ENCODE measurements at places on chromosomes 3 and 15. TPM values are rescaled to one million over a fixed set of nuclear protein-coding genes. Genes with fewer than 3 reads are reported as not detected.

- H3K4me1 ChIP-seq = no peaks in the 10 kb centered on the region
- no peak for DNase-seq
- H3K36me3 ChIP-seq = no peaks in the 10 kb centered on the region
These were observed 436 bp upstream of the SLC9A9 start for GRCh38 chr3:143848704-143849103.

- H3K27me3 ChIP-seq = no peaks in the 10 kb centered on the region
- DNase-seq = no peak
- no peaks in the 10 kb centered on the region for H3K36me3 ChIP-seq
- no peak overlapping the region for H3K27ac ChIP-seq
- H3K4me1 ChIP-seq = no peaks in the 10 kb centered on the region
These were observed 276.8 kb downstream of the ULK4 start for GRCh38 chr3:41684797-41685735.

DNA sequence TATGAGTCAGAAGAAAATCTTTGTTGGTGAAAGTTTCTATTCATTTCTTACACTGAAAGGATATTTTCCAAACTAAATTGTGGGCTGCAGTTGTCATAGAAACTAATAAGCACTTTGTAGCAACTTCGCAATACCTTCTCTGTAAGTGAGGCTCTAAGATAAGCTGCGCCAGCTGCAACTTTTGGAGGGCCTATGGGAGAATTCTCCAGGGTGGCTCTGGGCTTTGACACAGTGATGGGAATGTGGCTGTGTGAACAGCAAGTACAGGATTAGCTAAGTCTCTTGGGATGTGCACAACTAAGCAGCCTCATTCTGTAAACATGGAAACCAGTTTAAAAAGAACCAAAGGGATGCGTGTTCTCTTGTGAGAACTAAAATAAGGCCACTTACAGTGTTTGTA is 124.6 kb upstream of the SGO1 start:
- DNase-seq = no peak
- H3K27me3 ChIP-seq = no peaks in the 10 kb centered on the region
- no peak overlapping the region for H3K27ac ChIP-seq
- H3K4me1 ChIP-seq = no peaks in the 10 kb centered on the region
- no peaks in the 10 kb centered on the region for H3K36me3 ChIP-seq

DNA sequence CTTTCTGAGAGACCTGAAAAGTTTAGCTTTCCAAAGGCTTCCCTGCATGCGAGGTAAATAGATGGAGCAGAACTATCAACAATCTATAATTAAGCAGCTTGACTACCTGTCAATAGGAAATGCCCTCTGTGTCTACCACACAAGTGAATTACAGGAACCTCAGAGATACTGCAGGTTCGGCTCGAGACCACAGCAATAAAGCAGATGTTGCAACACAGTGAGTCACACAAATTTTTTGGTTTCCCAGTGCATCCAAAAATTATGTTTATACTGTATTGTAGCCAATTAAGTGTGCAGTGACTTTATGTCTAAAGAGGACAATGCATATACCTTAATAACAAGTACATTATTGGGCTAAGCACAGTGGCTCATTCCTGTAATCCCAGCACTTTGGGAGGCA is 252.0 kb downstream of the UBE2E2 start:
- DNase-seq = no peak
- H3K4me3 ChIP-seq = no peak overlapping the region
- H3K27ac ChIP-seq = no peak overlapping the region

DNA sequence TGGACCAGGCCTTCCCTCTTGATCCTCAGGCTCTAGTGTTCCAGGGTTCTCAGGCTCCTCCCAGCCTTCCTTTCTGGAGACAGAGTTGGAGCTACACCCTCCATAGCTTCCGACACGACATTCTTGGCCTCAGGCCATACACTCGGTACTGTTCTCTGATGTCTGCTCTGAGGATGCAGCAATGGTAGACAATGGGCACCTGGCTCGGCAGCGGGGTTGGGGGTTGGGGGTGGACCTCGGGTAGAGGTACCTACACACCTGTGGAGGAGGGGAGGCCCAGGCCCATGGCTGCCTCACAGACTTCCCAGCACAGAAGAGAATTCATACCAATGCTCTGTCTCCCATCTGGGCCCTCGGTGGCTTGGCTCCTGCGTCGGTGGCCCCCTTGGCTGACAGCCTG is 21.4 kb downstream of the CCDC13 start:
- H3K4me1 ChIP-seq = no peaks in the 10 kb centered on the region
- no peak overlapping the region for H3K27ac ChIP-seq
- H3K27me3 ChIP-seq = no peaks in the 10 kb centered on the region
- no peaks in the 10 kb centered on the region for H3K36me3 ChIP-seq

- H3K4me1 ChIP-seq = peaks cover 17% of the 10 kb centered on the region
- no peak overlapping the region for H3K27ac ChIP-seq
- peak; percentile 54 for DNase-seq
- no peak overlapping the region for H3K4me3 ChIP-seq
These were observed 1.2 kb upstream of the SNAPC5 start for GRCh38 chr15:66498501-66499386.

DNA sequence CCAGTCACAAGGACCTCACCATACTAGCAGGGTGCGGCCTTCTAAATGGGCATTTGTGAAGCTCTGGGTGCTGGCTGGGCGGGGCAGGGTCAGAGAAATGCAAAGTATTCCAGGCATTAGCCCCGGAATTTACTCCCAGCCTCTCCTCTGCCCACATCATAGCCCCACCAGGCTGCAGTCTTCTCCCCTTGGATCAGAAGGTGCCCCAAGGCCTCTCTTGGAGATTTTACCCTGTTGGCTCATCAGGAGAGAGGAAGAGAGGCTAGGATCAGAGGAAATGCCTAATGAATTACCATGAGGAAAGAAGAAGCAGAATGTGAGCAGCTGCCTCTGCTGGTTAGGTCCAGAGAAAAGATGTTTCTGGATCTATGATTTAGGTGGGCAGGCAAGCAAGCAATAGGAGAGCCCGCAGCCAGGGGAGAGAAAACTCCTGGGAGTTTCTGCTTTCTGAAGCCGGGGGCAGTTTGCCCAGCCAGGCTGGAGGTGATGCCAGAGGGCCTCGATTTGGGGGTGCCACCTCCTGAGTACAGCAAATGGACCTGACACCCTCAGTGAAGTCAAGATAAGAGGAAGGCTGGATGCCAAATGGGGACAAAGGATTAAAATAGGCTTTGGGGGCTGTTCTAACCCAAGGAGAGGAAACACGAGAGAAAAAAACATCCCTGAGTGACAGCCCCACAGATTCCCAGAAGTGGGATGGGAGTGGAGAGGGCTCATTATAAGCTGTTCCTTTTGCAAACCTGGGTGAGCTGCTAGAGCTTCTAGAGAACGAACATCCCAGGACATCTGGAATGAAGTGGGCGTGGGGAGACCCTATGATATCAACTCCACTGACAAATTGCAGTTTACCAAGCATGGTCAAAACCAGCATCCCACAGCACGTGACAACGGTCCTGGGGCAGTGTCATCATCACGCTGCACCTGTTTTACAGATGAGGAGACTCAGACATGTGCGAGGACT is 65.4 kb downstream of the BDH1 start:
- no peak overlapping the region for H3K4me3 ChIP-seq
- no peak for DNase-seq
- H3K27me3 ChIP-seq = no peaks in the 10 kb centered on the region
- no peak overlapping the region for H3K27ac ChIP-seq

- no peaks in the 10 kb centered on the region for H3K36me3 ChIP-seq
- peak overlapping the region; percentile 14 for H3K4me3 ChIP-seq
- no peak for DNase-seq
- H3K4me1 ChIP-seq = no peaks in the 10 kb centered on the region
- no peak overlapping the region for H3K27ac ChIP-seq
- H3K27me3 ChIP-seq = no peaks in the 10 kb centered on the region
These were observed 40.0 kb downstream of the USP3 start for GRCh38 chr15:63544258-63545026.

- no peaks in the 10 kb centered on the region for H3K4me1 ChIP-seq
- no peaks in the 10 kb centered on the region for H3K36me3 ChIP-seq
- no peak overlapping the region for H3K4me3 ChIP-seq
- no peaks in the 10 kb centered on the region for H3K27me3 ChIP-seq
- no peak for DNase-seq
These were observed 23.3 kb downstream of the SCG5 start for GRCh38 chr15:32664796-32665195.

- no peaks in the 10 kb centered on the region for H3K27me3 ChIP-seq
- no peak for DNase-seq
- no peak overlapping the region for H3K27ac ChIP-seq
- peaks cover 10% of the 10 kb centered on the region for H3K4me1 ChIP-seq
These were observed 3.2 kb downstream of the DTWD1 start for GRCh38 chr15:49624056-49624455.

DNA sequence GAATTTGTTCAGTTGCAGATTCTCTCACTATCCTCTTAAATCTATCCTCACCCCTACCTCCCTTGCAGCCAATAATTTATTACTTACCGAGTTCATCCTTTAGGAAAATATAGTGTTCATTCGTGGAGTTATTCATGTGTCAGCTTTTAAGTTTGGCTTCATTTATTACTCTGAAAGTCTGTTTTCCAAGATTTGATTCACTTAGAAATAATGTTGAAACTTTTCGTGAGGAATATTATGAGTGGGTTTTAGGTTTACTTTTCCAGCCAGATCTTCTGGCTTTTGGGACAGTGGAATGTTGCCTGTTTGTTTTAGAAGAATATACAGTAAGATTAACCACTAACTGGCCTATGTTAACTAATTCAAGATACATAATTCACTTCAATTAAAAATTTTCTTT is 161.0 kb upstream of the CGNL1 start:
- no peak for DNase-seq
- no peaks in the 10 kb centered on the region for H3K36me3 ChIP-seq
- H3K27me3 ChIP-seq = no peaks in the 10 kb centered on the region

GRCh38 chr3:128462341-128462910 is 4.3 kb downstream of the DNAJB8 start:
- no peaks in the 10 kb centered on the region for H3K4me1 ChIP-seq
- DNase-seq = no peak
- H3K36me3 ChIP-seq = no peaks in the 10 kb centered on the region
- H3K27ac ChIP-seq = no peak overlapping the region
- H3K4me3 ChIP-seq = no peak overlapping the region

- no peaks in the 10 kb centered on the region for H3K4me1 ChIP-seq
- H3K36me3 ChIP-seq = no peaks in the 10 kb centered on the region
- DNase-seq = no peak
- H3K27me3 ChIP-seq = no peaks in the 10 kb centered on the region
- H3K27ac ChIP-seq = no peak overlapping the region
These were observed 11.7 kb downstream of the ARHGEF26 start for GRCh38 chr3:154132777-154133375.

DNA sequence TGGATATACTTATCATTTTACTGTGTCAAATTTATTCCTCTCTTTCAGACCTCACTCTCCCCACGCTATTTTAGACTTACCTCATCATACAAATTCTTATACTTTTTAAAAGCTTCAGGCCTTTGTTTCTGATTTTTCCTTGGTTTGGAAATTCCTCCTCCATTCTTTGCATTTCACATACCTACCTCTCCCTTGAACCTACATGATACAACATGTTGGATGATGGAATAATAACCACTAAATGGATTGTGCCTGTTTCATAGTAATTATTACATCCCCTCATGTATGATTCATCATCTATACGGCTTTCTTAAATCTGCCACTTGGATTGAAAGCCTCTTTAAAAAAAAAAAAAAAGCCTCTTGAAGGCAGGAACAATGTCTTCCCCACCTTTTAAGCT is 24.6 kb downstream of the TRIP4 start:
- no peak for DNase-seq
- H3K4me3 ChIP-seq = no peak overlapping the region
- H3K4me1 ChIP-seq = no peaks in the 10 kb centered on the region
- no peak overlapping the region for H3K27ac ChIP-seq
- no peaks in the 10 kb centered on the region for H3K27me3 ChIP-seq

DNA sequence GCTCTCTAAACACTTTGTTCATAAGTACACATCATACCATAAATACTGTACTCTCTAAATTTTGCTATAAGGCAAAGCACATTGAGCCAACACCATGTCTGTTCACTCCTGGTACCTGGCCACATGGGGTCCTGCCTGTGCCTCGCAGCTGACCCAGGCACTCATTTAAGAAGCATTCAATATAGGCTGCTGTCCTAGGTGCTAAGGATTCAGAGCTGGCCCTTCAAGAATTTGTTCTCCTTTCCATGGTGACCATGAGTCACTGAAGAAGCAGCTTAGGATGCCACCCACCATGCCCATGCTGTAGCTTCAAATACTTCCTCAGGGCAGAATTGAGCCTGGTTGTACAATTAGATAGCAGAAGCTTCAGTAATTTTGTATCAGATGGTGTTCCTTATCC is 119.2 kb upstream of the ZBED2 start:
- H3K27me3 ChIP-seq = no peaks in the 10 kb centered on the region
- no peaks in the 10 kb centered on the region for H3K36me3 ChIP-seq
- H3K4me1 ChIP-seq = peaks cover 2% of the 10 kb centered on the region
- DNase-seq = peak; percentile 23

DNA sequence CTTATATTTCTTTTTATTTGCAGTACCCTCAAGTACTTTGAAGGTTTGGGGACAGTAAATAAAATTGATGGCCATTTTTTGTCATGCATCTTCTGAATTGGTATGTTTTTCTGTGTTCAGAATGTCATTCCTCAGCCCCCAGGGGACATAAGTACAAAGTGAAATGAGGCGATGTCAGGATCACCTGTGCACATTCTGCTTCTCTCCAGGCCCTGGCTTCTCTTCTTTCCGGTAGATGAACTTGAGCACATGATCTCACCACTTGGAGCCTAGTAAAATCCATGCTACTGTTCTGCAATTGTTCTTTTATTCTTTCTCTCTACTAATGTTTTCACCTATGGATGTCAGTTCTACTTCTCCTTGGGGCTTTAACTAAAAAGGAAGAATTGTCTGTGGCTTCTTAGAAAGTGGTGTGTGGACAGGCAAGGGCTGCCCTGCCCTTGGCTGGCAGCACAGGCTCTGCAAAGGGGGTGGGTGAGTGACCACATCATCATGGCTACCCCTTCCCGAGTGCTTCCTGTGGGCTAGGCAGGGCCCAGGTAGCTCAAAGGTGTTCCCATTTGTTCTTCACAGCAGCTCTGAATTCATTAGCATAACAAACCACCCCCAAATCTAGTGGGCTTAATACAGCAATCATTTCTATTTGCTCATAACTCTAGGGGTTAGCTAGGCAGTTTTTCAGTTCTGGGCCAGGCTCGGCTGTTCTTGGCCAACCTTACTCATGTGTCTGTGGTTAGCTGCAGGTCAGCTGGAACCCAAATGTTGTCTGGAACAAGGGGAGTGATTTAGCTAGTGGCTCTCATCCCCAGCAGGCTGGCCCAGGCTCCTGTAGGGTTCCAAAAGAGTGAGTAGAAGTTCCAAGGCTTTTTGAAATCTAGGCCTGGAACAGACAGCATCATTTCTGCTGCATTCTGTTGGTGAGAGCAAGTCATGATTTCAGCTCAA is 154.0 kb upstream of the CTDSPL start:
- H3K4me1 ChIP-seq = no peaks in the 10 kb centered on the region
- H3K4me3 ChIP-seq = no peak overlapping the region
- no peaks in the 10 kb centered on the region for H3K36me3 ChIP-seq
- no peak for DNase-seq
- no peak overlapping the region for H3K27ac ChIP-seq

FGF12 gene
- 1.8 TPM for total RNA-seq

SLC38A3 gene
- 1.6 TPM for total RNA-seq

GOLGA8T gene
- total RNA-seq = not detected

LRRC58 gene
- 23.1 TPM for total RNA-seq

KLF15 gene
- 22.9 TPM for total RNA-seq

BOC gene
- 22.2 TPM for total RNA-seq
